ENCODE measurements at places on chromosomes 1 and 21.
A peak's percentile ranks its signal among the peaks of the same experiment; 100 is the strongest.

GRCh38 chr1:58209575-58209974 is 337.0 kb downstream of the OMA1 start:
- no peak for DNase-seq

GRCh38 chr1:116568662-116569380 is 2.0 kb downstream of the CD58 start:
- DNase-seq = no peak

DNA sequence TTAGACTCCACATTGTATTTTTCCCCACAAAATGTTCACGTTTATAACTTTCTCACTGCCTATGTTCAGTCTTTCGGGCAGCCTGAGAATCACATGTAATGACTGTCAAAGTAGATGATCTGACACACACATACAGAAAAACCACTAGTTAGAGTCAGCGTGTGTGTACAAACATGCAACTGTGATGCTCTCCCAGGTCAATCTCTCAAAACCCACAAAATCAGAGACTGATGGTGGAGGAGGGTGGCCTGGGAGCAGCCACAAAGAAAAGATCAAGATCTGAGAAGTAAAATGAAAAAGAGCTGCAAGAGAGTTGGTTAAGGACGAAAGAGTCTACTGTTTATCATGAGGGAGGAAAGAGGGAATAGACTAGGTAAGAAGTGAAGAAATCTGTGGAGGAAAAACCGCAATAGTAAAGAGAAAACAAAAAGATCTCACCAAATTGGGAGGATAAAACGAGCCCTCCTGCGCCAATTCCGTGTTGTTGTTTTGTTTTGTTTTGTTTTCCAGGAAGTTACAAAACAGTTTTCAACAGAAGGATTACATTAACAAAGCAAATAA is 2.3 kb downstream of the EGLN1 start:
- DNase-seq = no peak

DNA sequence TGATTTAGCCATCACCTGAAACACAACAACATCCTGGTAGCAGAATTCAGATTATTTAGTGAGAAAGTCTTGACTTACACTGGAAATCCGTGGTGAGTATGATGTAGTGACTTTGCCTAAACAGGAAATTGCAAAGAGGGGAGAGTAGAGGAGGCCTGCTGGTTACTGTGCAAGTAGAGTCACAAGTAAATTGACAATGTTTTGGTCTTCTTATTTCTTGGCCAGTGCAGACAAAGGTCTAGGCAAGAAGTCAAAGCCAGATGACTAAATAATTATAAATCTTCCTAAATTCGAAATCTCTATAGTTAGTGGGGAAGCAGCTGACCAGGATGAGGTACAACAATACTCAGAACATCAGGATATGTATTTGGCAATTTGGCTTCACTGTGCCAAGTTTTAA is 159.5 kb upstream of the KCTD3 start:
- peak; percentile 1 for DNase-seq

GRCh38 chr1:111691886-111692285 is 47.3 kb downstream of the INKA2 start:
- DNase-seq = no peak

GRCh38 chr1:145707183-145707867 is at the start of gene PDZK1:
Gene PDZK1 (minus strand): TSS chr1:145707368. CDS start chr1:145688021, 19,347 bp downstream.
- DNase-seq = no peak

DNA sequence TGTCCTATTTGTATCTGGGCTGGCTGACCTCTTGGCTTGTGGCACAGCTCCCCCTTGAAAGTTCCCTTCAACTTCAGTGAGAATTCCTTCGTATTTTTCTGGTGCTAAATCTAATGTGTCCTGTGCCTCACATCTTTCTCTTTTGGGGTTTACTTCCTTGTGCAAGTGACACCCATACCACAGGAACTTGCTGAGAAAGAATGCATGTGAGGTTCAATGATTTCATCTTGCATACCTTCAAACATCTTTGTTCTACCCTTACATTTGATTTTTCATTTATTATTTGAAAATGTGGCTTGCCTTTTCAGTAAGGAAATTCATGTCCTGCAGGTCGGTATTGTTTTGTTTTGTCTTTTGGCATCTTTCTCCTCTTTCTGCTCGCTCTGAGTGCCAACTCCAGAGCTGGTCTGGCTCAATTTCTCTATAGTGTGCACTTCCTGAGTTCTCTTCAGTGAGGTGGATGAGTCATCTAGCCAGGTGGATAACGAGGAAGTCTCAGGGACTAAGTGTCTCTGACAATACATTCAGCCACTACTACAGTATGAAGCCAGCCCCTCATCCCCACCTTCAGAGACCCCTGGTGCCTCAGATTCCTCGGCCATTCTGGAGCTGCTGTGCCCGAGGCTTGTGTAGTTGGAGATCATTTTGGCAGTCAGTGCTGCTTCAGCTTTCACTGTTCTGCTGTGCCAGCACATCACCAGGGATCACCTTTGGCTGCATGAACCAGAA is 59.5 kb downstream of the RIPK4 start:
- DNase-seq = no peak

GRCh38 chr1:119204197-119204960 is 63.9 kb upstream of the WARS2 start:
- DNase-seq = no peak

DNA sequence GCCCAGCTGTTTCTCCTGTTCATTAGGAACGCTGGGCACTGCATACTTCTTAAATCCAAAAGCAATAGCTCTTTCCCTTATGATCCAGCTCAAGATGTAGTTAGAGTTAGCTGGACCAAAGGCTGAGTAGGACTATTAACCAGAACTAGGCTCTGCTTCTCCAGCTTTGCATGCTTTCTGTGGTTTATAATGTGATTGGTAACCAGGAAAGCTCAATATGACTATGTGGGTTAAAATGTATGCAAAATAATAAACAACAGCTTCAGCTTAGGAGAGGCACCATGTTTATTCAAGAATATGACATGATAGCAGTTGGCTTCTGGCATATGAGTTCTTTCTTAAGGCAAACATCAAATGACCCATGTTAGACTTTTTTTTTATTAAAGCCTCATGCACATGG is 73.8 kb downstream of the LYPLAL1 start:
- DNase-seq = no peak

- no peak for DNase-seq
Measured at GRCh38 chr1:168180148-168180524, 1.4 kb downstream of the TIPRL start.

GRCh38 chr1:103265551-103265950 is 157.2 kb upstream of the COL11A1 start:
- DNase-seq = peak; percentile 18

DNA sequence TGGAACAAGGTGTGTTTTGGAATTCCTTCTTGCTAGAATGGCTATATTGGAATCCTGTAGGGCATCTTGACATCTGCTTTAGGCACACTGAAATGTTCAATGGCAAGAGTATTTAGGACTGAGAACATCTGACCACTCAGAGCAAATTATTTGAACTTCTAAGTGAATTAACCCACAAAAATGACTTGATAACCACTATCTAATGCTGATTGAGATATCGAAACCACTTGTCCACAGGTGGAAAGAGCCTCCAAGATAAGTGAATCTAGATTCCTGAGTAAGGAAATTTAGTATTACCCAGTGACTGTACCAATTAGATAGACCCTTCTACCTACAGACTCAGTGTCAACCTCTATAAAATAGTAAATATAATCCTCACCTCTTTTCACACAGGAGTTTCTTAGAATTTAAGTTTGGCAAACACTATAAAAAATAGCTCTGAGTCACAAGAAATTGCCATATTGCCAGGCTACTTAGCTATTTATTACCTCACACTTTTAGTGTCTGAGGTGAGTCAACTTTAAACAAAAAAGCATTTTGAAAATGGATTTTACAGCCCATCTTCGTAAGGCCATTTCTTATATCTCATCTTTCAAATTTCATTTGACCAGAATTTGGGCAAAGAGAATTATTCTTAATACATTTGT is 421.8 kb downstream of the PTBP2 start:
- peak; percentile 70 for DNase-seq

GRCh38 chr21:42145569-42146272 is 73.2 kb upstream of the ABCG1 start:
- peak; percentile 22 for DNase-seq

DNA sequence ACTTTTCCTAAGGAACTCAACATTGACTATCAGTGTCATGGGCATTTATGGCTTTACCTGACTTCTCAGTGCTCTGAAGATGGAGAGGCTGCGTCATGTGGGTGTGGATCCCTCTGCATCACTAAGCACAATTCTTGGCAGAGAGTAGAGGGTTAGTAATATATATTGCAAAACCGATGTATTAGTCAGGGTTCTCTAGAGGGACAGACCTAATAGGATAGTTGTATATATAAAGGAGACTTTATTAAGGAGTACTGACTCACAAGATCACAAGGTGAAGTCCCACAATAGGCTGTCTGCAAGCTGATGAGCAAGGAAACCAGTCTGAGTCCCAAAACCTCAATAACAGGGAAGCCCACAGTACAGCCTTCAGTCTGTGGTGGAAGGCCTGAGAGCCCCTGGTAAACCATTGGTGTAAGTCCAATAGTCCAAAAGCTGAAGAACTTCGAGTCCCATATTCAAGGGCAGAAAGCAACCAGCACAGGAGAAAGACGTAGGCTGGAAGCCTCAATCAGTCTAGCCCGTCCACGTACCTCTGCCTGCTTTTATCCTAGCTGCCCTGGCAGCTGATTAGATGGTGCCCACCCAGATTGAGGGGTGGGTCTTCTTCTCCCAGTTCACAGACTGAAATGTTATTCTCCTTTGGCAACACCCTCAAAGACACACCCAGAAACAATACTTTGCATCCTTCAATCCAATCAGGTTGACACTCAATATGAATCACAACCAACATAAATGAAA is 159.7 kb upstream of the NRIP1 start:
- peak; percentile 95 for DNase-seq

GRCh38 chr1:109705411-109705810 is 6.6 kb upstream of the GSTM5 start:
- DNase-seq = no peak

- DNase-seq = no peak
Measured at GRCh38 chr1:206463137-206463536, 7.1 kb upstream of the IKBKE start.

- DNase-seq = no peak
Measured at GRCh38 chr1:105027838-105028471, 1278.3 kb downstream of the AMY1C start.

- DNase-seq = no peak
Measured at GRCh38 chr1:149845416-149845815, 54.0 kb upstream of the BOLA1 start.

- DNase-seq = no peak
Measured at GRCh38 chr21:43204638-43205037, 35.8 kb downstream of the CRYAA start.

GRCh38 chr1:61973100-61973837 is 221.4 kb upstream of the L1TD1 start:
- no peak for DNase-seq

DNA sequence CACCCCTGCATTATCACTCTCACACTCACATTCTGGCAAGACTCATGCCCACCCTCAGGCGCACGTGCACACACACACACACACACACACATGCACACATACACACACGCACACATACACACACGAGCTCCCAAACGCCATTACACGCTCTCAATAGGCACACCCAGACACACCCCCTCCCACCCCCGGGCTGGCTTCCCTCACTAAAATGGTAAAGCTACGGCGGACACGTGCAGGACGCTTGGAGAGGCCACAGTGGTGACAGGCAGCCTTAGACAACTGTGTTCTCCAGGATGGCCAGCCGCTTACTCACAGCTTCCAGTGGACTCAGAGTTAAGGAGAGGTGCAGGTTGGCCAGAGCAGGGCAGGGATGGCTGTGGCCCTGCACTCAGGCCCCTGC is 10.1 kb downstream of the MATN1 start:
- no peak for DNase-seq

- peak; percentile 55 for DNase-seq
Measured at GRCh38 chr1:172823534-172823933, 164.6 kb downstream of the FASLG start.

DNA sequence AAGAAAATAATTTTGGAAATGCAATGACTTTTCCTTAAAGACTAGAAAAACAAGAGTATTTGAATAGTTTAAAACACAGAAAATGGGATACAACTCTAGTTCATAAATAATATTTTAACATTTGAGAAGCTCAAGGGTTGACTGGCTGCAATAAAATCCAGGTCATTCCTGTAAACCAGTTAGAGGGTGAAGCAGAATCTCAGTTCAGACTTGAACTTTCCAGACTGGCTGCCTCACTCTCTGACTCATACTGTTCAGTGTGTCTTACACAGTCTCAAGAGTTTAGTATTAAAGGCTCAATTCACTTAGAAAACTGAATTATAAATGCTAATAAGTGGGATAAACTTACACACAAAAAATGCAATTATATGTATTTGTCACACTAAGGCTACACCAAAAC is 89.9 kb downstream of the RAVER2 start:
- no peak for DNase-seq

- DNase-seq = peak; percentile 97
Measured at GRCh38 chr1:21931171-21932093, 5.7 kb downstream of the HSPG2 start.

GRCh38 chr1:62301726-62302390 is 17.4 kb downstream of the KANK4 start:
- DNase-seq = no peak

- DNase-seq = peak; percentile 79
Measured at GRCh38 chr1:1763657-1764621, 14.3 kb downstream of the NADK start.

DNA sequence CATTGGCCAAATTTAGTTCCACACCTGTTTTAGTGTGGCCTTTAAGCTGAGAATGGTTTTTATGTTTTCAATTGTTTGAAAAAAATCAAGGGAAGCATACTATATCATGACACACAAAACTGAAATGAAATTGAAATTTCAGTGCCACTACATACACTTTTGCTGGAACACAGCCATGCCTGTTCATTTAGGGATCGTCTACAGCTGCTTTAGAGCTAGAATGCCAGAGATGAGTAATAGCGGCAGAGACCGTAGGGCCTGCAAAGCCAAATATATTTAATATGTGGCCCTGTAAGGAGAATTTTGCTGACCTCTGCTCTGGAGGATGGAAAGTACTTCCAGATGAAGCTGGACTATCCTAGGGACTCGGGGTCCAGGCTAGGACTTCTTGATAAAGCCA is 62.5 kb upstream of the LYST start:
- no peak for DNase-seq

GRCh38 chr1:41666981-41667631 is 182.6 kb upstream of the EDN2 start:
- no peak for DNase-seq

GRCh38 chr1:16026723-16027484 is 5.1 kb downstream of the CLCNKA start:
- no peak for DNase-seq

GRCh38 chr1:19220080-19220846 is 10.2 kb upstream of the UBR4 start:
- DNase-seq = no peak

DNA sequence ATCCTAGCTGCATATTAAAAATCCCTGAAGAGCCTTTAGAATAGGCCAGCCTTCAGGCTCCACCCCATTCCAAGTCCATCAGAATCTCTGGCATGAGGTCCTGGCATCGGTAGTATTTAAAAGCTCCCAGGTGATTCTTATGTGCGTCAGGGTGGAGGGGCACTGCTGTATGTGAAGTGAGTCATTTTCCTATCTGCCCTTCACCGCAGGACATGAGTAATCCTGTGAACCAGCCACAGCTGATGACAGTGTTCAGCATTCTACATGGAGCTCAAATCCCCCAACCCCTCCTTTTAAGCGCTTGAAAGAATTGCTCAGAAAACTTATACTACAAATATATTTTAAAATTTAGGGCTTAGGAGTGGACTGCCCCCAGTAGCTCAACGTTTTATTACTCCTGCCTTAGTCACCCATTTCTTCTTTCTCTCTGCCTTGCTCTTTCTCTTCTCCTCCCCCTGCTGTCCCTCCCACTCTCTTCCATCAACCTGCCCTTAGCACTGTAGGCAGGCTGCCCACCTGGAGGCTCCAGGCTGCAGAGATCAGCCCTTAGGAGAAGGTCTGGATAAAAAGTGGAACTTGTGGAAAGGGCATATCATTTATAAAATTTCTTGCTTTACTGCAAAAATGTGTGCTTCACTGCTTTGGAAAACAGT is 73.8 kb upstream of the ZNF281 start:
- DNase-seq = peak; percentile 100
